ENCODE measurements at places on chromosomes 2 and 18.

DNA sequence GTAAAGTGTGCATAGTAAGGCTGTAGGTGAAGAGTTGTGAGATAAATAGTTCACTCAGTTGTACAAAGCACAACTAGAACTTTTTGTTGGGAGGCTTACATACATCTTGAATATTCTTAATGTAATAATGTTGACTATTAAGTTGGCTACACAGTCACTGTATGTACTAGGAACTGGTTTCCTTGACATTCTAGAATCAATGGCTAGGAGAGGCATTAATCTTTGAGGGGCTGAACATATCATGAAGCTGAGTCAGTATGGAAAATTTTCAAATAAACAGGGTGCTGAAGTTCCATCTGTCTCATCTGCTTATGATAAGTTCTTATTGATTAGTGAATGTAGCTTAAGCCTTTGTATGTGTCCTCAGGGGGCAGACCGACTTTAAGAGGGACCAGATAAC is 23.4 kb downstream of the METTL21A start:
- no peak for DNase-seq

DNA sequence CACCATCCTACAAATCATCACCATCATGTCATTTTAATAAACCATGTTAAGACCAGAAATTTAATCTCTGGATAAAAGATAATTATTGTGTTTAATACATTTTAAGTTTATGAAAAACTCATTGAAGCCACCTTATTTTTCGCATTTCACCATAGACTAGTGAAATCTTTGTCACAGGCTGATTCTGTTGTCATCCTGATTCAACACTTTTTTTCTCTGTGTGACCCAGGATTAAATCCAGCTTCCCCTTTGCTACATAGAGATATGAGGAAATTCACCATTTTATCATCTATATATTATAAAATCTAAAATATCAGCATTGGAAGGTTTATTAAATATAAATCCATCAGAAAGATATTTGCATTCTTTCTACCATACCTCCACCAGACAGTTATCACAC is 29.2 kb upstream of the MRO start:
- no peak for DNase-seq

DNA sequence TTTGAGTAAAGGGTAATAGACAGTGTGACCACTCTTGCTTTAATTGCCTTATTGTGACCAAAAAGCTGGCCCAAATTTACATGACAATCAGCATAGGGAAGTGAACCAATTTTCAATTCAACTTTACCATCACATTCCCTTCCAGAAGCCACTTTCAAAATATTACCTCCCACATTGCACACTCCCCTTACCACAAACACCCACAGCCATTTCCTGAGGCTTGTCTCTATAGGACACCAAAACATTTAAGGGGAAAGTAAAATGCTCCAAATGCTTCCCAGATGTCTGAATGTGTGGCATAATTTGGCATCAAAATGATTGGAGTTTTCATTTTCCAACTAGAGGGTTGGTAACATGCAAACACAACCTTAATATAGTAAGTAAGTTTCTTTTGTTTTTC is 616.1 kb downstream of the SLC4A3 start:
- no peak for DNase-seq

DNA sequence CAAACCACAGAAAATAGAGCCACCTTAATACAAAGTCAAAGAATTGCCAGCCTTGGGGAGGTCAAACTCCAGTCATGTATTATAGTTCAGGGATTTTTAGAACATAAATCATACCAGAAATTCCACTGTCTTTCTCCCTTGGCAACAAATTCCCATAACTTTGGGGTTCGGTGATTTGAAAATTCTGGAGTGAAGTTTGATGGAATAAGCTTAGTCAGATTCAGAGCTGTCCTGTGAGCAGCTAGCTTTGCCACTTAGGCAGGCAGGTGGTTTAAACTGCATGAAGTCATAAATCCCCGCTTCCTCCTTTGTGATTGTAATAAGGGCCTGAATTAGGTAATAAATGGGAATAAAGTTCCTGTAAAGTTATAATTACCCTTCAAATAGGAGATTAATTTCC is 457.0 kb upstream of the HNMT start:
- DNase-seq, result no peak

- no peak for DNase-seq
These were observed 34.0 kb downstream of the ADAM23 start for GRCh38 chr2:206477296-206477695.

GRCh38 chr2:213640738-213641425 is 356.6 kb downstream of the SPAG16 start:
- no peak for DNase-seq

DNA sequence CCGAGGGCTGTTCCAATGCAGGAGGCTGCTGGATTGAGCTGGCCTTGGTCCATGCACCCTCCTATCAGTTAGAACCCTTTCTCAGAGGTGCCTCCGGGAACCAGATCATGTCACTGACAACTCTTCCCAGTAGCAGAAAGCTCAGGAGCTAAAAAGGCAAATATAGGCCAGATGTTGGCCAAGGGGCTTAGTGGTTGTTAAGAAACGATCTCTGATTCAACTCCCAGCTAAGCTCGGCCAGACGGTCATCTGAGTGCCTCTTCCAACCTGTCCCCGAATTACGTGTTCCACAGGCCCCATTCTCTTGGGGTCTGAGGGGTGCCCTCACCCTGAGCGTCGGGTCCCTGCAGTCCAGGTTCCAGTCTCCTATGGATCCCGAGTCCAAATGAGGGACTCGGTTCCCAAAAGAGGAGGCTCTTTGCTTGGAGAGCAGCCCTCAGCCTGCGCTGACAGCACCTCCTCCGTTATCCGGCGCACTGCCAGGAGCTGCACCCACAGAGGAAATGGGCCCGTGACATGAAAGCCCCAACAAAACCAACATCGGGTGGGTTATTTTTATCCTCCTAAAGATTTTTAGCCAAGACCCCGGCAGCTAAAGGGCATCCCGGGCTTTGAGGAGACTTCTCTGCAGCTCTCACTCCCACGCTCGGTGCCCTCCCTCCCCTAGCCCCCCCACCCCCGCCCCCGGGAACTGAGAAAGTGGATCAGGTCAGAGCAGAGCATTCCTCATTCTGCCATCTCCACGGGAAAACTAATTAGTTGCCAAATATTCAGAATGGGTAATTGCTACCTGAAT is 106.6 kb upstream of the ID2 start:
- no peak for DNase-seq

DNA sequence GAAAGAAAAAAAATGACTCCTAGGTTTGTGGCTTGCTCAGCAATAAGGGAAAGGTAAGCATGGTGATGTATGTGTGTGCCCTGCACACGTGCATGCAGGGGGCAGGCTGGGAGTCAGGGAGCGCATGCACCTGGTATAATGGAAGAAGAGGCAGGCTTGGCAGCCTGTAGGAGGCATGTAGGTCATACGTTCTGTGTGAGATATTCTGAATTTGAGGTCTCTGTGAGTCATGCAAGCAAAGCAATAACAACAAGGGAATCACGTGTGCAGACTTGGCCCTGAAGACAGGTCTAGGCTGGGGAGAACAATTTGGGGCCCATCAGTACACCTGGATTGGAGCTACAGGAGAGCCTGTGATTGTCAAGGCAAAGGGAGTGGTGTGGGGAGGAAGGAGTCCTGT is 94.5 kb upstream of the TTC39C start:
- no peak for DNase-seq

GRCh38 chr2:144170179-144170578 is 349.7 kb downstream of the ZEB2 start:
- no peak for DNase-seq

DNA sequence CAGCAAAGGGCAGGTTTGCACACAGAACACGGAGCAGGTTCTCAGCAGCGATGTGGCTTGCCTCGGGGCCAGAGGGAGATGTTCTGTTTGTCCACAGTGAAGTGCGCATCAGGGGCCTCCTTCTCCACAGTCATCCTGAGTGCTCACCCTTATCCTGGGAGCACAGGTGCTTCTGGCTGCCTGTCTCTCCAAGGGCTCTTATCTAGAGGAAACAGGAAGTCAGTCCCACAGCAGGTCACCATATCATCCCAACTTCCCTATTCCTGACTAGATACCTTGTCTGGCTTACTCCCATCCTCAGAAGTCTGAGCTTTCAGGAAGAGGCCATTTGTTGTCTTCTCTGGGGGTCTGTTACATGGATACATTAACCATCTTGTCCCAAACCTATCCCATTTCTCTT is at the start of gene CD207:
TSS of gene CD207 (minus strand) at position 174 of the 400 bp plus-strand sequence. CDS start at position 134, 40 bp downstream.
- no peak for DNase-seq

DNA sequence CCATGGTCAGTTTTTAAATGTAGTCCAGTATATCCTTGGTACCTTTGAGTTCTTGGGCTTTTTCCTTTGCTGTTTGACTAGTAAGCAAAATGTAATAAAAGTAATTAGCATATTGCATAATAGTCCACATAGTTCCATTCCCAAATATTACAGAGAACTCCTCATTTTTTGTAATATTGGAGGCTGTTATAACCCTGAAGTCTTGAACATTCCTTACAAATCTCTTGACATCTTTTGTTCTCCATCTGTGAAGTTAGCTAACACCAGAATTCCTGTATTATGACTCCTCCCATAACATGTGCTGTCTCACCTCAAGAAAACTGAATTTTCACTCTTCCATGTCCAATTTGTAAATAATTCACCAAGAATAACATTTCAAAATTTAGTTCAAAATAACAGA is 17.1 kb downstream of the CREB1 start:
- no peak for DNase-seq

GRCh38 chr2:34703292-34703691 is 1104.2 kb upstream of the FAM98A start:
- DNase-seq, result no peak

- no peak for DNase-seq
These were observed 6.6 kb upstream of the TNFRSF11A start for GRCh38 chr18:62318228-62319180.

DNA sequence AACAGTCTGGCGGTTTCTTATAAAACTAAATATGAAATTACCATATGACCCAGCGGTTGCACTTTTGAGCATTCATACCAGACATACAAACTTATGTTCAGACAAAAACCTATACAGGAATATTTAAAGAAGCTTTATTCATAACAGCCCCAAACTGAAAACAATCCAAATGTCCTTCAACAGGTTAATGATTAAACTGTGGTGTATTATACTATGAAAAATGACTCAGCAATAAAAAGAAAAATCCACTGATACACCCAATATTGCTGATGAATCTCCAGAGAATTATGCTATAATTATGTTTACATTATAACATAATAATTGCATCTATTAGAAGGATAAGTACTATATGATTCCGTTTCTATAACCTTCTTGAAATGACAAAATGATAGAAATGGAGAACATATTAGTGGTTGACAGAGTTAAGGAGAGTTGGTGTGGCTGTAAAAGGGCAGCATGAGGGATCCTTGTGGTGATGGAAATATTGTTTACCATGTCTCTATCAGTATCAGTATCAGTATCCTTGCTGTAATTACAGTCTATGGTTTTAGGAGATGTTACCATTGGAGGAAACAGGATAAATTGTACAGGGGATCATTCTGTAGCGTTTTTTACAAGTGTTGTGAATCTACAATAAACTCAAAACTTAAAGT is 127.1 kb downstream of the DSC3 start:
- no peak for DNase-seq

DNA sequence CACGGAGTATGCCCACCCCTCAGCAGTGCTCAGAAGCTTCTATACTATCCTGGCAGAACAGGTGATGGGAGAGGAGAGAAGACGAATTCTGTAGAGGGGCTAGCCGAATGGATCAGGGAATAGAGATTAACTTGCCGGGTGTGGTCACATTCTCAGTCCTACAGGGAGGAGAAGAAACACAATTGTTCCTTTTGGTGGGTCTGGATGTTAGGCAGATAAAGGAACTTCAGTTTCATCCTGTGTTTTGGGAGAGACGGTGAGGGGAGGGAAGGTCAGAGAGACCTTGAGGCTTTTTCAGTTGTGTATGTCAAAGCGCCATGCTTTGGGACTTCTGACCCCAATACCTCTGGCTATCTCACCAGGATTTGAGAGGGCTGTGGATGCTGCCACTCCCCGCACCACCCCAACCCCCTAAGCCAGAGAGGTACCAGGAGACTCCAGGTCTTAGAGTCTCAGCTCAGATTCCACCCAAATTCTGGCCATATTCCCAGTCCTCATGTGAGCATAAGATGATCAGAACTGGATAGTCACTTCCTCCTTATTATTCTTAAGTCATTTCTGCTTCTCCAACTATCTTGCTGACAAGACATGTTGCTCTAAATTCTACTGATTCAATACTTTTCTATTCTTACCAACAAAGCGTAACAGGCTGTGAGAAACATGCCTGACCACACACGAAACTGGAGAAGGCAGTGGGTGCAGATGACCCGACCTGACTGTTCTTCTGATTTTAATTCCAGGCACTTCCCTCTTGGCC is 2.3 kb upstream of the TMEM37 start:
- no peak for DNase-seq

DNA sequence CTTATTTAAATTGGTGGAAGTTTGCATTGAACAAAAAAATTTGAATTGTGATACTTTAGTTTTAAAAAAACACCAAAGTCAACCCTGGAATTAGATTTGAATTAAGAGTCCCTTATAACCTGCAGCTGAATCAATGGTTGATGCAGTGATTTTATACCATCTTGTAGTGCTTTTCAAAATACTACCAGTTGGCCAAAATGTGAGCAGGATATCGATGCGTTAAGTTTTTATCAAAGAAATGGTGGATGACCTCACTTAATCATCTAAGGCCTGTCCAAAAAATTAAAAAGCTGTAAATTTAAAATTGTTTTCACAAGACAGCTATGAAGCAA is 48.2 kb downstream of the OSBPL6 start:
- no peak for DNase-seq

GRCh38 chr2:46936566-46936965 is 21.0 kb upstream of the MCFD2 start:
- no peak for DNase-seq

GRCh38 chr2:40741532-40741931 is 289.6 kb upstream of the SLC8A1 start:
- DNase-seq, result no peak
